Right ventricle myocardium superior (tissue), 1 donor: ENCODE measurements at places on chromosomes 4 and X.

DNA sequence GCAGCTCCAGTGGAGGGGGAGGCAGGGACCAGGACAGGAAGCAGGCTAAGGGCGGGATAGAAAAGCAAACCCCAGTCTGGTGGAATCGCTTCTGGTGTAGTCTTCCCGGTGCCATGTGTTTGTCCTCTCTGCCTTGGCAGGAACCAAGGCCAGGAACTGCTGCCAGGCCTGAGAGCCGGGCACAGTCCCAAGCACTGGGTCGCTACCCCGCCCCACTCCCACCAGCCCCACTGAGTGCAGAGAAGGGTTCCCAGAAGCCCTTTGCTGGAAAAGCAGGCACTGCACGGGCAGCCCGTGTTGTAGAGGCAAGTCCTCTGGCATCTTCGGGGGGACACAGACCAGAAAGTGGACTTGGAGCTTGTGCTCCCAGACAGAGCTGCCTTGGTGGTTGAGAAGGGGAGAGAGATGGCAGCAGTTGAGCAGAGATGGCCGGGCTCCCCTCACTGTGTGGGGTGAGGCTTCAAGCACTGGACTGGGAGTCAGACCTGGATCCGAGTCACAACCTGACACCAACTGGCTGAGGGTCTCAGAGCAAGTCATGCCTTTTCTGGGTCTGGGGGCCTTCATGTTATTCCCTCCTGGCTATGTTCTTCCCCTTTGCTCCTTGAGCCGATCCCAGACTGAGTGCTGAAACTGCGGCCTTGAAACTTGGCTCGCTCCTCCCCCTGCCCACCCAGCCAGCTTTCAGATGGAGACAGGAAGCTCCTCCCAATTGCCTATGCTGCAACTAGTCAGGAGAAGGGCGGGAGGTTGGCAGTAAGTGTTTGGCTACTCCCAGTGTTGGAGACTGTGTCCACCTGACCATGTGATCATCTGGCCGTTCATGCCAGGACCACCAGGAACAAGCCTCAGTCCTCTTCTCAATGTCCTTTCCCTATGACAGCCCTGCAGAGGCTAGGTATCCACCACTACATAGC is 59.7 kb upstream of the MTM1 start:
- peak; percentile 69 for DNase-seq

DNA sequence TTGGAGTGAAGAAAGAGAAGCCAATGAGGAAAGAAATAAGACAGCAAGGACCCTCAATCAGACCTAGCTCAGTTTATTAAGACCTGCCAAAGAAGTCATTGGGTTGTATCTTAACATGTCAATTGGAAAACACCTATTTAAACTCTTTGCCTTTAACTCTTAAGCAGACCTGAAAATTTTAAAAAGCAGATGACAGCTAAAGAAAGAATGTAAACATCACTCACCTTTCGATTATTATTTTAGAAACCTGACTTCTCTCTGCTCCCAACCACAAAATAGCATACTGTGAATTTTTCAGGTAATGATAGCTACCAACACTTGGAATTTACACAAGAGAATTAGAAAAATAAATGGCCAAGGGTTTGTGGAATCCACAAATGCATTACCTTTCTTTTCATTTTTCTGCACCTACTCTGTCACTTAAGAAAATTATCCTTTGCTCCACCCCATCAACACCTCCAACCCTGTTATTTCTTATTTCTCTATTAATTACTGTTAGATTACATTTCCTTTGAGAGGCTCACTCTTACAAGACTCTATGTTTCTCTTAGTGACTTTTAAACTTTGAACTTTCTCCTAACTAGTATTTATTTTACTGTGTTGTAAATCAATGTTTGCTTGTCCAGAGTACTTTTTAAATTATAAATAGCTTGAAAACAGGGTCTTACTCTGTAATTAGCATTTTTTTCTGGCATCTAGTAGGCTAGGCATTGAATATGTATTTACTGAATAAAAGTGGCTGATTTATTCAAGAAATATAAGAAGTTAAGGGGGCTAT is 765 bp upstream of the SULT1E1 start:
- no peak for DNase-seq

DNA sequence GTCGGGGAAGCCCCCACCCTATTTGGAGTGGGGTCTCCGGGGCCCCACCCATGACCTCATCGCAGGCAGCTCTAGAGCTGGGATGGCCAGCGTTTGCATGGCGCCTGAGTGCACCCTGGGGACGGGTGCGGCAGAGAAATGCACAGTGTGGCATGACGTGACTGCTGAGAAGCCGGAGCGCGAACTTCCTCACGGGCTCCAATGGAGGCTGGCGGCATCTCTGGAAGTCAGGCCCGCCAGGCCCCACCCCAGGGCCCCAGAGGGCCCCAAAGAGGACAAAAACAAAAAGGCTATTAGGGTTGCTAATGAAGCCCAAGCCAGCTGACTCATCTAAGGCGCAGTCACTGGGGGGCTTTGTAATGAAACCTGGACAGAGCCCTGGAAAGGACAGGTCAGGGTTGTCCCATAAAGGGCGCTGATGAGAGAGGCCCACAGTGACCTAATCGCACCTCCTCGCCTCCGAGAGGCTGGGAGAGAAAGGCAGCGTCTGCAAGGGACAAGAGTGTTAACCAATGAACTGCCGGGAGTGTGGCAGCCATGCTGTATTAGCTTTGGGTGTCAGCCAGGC is 86.0 kb upstream of the C1QTNF7 start:
- peak; percentile 56 for DNase-seq

- DNase-seq = no peak
Measured at GRCh38 chr4:179352221-179352620, 1910.0 kb upstream of the AGA start.

DNA sequence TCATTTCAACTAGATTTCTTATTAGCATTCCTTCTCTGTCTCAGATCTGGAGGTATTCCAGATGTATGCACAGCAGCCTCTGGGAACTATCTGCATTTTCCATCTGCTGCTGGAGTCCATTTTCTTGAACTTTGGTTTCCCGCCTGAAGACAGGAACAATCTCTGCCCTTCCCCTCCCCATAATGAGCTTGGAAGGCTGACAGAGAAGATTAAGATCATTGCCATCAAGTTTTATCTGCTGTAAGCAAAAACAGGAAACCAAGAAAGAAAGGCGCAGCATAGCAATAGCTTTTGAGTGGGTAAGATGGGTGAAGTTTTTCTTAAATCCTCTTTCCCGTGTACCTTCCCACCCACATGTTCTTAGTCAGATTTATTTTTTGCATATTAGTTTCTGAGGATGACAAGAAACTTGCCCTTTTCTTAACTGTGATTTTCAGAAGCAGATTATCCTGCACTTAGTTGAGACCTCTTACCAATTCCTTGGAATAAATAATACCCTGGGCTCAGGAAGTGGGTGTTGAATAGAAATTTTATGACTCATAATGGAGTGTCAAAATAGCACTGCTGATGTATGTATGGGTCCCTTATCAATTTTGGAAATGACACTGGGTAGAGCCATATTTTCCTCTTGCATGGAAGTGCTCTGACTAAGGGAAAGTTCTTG is 78.3 kb downstream of the CT47B1 start:
- no peak for DNase-seq

GRCh38 chrX:45697591-45697990 is 496.9 kb upstream of the DIPK2B start:
- no peak for DNase-seq

DNA sequence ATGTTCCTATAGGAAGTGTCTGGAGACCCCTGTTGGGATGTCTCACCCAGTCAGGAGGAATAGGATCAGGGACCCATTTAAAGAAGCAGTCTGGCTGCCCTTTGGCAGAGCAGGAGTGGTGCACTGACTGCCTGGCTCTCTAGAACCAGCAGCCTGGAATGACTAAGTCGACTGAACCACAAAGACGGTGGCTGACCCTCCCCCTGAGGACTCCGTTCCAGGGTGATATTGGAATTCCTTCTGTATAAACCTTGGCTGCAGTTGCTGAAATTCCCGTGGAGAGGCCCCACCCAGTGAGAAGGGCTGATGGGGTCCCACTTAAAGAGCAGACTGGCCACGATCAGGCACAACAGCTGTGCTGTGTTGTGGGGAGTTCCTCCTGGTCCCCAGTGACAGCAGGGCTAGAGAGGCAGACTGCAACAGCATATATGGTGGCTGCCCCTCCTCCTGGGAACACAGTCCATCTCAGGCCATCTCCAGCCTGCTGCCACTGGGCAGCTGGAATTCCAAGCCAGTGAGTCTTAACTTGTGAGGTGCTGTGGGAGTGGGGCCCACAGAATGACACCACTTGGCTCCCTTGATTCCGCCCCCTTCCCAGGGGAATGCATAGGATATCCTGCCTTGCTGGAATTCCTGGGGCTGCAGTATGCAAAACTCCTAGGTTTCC is 41.8 kb upstream of the RLIM start:
- DNase-seq = no peak

GRCh38 chr4:56438766-56439165 is 2.7 kb downstream of the PAICS start:
- DNase-seq = no peak

DNA sequence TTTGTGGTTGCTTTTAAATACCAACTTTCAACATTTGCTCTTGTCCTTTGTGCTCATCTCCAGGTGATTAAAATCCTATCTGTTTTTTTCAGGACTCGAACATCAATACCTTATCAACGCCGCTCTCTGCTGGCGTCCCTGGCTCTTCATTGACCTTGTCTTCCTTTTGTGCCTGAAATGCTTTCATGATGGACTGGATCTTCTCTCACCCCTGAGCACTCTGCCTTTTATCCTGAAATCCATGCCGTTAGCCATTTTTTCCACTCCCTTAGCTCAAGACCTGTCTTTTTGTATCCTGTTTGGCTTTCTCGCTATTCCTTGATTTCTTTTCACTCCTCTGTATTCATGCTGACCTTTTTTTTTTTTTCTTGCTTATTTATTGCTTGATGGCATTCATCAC is 549.5 kb upstream of the CPEB2 start:
- no peak for DNase-seq
